ENCODE measurements at places on chromosomes 16 and 17.

- no peak for DNase-seq
Observed at GRCh38 chr17:63399316-63399715, 46.8 kb downstream of the CYB561 start.

DNA sequence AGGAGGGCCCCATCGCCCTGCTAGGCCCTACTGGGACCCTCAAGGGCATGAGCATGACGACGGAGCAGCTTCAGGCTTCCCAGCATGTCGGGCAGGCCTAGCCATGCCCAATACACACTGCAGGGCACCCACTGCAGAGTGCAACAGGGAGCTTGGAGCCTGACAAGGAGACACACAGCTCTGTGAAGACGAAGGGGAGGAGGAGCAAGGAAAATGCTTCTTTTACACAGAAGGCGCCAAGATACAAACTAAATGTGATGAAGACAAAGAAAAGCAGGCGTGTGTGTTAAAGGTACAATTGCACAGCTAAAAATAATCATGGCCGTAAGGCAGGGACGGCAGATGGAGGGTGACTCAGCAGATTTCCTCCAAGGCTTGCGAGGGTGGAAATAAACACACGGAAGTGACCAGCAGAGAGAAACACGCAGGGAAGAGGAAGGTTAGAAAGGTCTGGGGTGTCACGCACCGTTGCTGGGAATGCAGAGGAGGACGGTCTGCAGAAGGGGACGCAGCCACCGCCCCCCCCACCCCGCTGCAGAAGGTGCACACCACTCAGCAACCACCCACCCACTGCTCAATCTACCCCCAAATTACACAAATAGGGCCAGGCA, 108.5 kb downstream of the ZNF778 start:
- DNase-seq = no peak

DNA sequence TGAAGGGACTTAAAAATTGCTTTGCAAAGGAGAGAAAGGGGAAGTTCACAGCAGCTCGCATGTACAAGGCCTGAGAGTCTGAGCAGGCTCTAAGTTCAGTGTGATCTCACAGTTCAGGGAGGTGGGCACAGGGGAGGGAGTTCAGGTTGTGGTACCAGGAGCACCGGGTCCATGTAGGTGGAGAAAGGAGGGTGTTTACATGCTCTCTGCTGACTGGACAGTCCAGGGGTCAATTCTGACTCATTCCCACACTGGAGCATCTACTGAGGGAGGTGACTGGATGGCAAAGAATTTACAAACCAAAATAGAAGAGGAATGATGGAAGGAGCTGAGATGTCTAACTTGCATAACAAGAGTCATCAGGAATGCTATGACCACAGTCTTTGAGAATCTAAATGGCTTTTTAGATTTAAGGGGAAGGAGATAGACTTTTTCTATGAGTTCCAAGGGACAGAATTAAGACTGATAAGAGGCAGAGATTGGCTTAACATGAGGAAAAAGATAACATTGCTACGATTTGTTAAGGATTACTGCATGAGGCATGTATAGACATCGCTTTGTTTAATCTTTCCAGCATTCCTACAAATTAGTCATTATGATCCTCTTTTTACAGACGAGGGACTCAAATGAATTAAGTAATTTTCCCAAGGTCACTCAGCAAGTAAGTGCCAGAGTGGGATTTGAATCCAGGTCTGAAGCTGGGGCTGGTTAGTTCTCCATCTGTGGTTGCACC, 29.9 kb downstream of the MIS12 start:
- no peak for DNase-seq

DNA sequence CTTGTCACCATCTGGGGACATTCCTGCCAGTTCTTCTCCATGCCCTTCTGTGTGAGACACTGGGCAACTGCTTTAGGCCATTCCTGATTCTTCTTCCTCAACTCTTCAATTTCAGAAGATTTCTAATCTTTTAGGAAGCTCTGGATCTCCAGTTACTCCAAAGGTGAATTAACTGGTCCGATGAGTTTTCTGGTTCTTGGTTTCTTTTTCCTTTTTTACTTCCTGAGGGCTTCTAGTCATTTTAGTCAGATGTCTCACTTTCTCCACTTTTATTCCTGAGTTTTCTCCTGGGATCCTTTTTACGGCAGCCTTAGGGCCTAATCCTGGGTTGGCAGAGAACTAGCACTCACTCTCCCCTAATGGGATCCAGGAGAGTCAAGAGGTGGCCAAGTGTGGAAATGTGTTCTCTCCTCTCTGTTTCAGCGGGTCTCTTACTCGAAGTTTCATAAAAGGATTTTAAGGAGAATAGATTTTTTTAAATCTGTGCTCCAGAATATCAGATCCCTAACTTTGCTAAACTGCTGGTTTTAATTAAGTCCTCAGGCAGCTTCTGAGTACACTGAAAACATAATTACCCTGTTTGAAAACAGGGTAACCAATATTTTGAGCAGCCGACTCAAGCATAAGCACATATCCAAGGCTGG, 107.6 kb downstream of the RMI2 start:
- DNase-seq = no peak

DNA sequence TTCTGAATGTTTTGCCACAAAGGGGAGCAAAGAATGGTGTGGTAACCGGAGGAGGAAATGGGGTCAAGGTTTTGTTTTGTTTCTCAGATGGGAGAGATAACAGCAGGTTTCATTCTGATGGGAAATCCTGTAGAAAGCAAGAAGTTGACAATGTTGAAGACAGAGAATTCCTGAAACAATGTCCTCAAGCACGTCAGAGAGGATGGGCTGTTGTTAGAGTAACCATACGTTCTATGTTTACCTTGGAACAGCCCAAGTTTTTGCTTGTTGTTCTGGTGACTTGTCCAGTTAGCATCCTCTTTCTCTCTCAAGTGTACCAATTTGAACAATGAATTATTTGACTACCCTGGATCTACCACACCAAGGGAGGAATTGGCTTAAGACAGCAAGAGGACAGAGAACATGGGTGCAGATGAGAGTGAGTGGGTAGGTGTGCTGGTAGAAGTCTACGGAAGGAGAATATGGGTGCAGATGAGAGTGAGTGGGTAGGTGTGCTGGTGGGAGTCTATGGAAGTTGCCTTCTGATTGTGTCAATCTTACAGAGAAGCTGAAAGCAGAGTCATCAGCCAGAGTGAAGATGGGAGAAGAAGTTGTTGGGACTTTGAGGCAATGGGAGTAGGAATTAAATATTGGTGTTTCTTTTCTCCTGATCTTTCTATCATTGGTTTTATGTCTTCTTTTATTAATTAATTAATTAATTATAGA, 14.8 kb upstream of the NSRP1 start:
- no peak for DNase-seq

DNA sequence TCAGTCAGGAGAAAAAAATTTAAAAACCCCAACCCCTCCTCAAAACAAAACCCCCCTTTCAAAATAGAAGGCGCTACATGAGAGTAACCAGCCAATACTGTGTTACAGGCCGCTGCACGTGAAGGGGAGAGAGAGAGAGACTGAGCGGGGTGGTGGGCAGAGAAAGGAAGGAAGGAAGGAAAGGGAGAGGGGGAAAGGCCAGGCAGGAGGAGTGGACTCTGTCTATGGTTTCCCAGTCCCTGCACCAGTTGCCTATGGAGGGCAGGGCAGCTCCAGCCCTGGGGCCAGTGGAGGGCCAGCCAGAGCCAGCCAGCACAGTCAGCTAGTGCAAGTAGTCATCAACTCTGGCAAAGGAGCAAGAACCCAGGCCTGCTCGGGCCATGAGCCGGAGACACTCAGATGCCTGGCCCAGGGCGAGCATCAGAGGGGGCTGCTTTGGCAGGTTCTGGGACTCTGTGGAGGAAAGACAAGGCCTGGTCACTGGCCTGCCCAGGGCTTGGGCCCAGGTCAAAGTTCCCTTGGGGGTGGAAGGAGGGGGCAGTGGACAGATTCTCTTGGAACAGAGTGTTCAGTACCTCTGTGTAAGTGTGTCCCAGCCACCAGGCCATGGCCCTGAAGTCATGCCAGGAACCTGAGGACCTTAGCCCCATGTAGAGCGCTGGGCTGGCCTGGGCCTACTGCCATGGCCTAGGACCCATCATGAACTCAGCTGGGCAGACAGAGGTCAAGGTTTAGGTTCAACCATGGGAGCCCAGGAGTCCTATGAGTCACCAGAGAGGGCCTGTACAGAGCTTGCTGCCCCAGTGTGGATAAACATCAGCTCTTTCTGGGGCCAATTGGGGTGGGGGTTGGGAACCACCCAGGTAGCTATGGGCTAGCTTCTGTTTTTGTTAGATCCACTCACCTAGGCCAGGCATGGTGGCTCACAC, 7.3 kb upstream of the GFOD2 start:
- no peak for DNase-seq

Measured in cerebellar nuclear complex (tissue), 1 donor.